Activated T-cell treated with anti-CD3 and anti-CD28 coated beads, Interleukin-2, amount 50 U/mL, for 24 hours (primary cell): ENCODE measurements at places on chromosomes 13 and 19.

GRCh38 chr13:54965881-54966280, 1937.3 kb downstream of the OLFM4 start:
- H3K27ac ChIP-seq = no peak overlapping the region
- no peaks in the 10 kb centered on the region for H3K36me3 ChIP-seq
- no peak overlapping the region for H3K4me3 ChIP-seq

DNA sequence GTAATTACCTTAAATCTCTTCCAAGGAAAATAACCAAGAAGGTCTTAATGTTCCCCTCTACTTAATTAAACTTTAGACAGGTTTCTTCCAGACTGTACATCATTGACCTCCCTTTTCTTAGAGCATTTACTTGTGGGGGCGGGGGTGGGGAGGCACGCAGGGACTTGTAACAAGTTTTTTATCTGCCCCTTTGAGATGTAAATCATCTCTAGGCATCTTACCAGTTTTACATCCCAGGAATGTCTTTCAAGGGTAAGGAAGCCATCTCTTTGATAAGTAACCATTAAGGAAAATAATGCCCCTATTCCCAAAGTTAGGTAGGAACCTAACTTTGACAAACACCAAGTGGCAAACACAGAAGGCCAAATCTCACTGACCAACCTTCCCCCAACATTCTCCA, 528.6 kb downstream of the SUCLA2 start:
- no peaks in the 10 kb centered on the region for H3K4me1 ChIP-seq
- no peak overlapping the region for H3K27ac ChIP-seq
- H3K4me3 ChIP-seq = no peak overlapping the region
- no peaks in the 10 kb centered on the region for H3K36me3 ChIP-seq
- DNase-seq = no peak
- H3K27me3 ChIP-seq = no peaks in the 10 kb centered on the region

GRCh38 chr13:51818781-51819511, 15.0 kb upstream of the DHRS12 start:
- DNase-seq = peak; percentile 77
- no peaks in the 10 kb centered on the region for H3K36me3 ChIP-seq
- H3K4me1 ChIP-seq = peaks cover 97% of the 10 kb centered on the region
- peak overlapping the region; percentile 96 for H3K27ac ChIP-seq
- H3K4me3 ChIP-seq = peak overlapping the region; percentile 53

- peaks cover 85% of the 10 kb centered on the region for H3K36me3 ChIP-seq
- DNase-seq = no peak
Observed at GRCh38 chr19:57786906-57787305, 17.4 kb downstream of the ZNF586 start.

DNA sequence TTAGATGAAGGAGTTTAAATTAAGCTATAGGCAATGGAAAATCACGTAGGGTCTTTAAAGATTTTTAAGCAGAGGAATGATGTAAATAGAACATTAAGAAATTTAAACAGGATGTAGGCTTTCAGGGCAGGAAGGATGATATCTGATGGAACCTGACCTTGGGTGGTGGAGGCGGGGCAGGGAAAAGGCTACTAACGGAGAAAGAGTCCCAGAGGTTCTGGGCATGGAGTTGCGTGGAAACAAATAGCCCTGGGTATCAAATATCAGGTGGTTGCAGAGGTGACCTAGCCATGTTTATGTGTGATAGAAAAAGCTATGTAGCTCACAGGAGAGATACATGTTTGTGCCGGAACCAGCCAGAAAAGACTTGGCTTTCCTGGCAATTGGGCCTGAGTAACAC, 7.8 kb upstream of the CDK8 start:
- no peak overlapping the region for H3K27ac ChIP-seq
- no peak for DNase-seq
- H3K4me3 ChIP-seq = no peak overlapping the region
- no peaks in the 10 kb centered on the region for H3K4me1 ChIP-seq
- H3K27me3 ChIP-seq = peaks cover 9% of the 10 kb centered on the region
- no peaks in the 10 kb centered on the region for H3K36me3 ChIP-seq

GRCh38 chr13:69459346-69459745, 648.3 kb upstream of the ATXN8OS start:
- no peak overlapping the region for H3K4me3 ChIP-seq
- no peaks in the 10 kb centered on the region for H3K27me3 ChIP-seq
- no peak overlapping the region for H3K27ac ChIP-seq
- H3K36me3 ChIP-seq = no peaks in the 10 kb centered on the region
- no peaks in the 10 kb centered on the region for H3K4me1 ChIP-seq
- no peak for DNase-seq

- DNase-seq = peak; percentile 72
- peaks cover 3% of the 10 kb centered on the region for H3K4me1 ChIP-seq
- no peaks in the 10 kb centered on the region for H3K36me3 ChIP-seq
- no peak overlapping the region for H3K4me3 ChIP-seq
- H3K27me3 ChIP-seq = peaks cover 50% of the 10 kb centered on the region
- H3K27ac ChIP-seq = no peak overlapping the region
Observed at GRCh38 chr19:41792513-41793413, 3.6 kb upstream of the CEACAM3 start.

DNA sequence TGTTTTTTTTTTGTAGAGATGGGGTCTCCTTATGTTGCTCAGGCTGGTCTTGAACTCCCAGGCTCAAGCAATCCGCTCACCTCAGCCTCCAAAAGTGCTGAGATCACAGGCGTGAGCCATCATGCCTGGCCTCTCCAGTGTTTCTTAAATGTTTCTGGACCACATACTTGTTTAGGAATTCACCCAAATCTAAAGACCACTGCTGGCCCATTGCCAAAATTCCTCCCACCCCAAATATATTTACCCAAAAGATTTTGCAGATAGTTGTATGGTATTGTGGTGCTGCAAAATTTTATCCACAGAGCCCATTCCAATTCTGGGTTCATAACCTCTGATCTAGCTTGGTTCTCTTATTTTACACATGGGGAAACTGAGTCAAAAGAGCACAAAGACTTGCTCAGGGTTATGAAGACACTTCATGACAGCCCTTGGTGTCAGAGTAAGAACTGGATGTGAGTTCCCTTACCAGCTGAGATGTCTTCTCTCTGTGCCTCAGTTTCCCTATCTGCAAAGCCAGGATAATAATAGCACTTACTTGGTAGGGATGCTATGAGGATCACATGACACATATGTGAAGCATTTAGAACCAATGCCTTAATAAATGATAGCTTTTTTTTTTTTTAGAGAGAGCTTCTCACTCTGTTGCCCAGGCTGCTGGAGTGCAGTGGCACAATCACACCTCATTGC, 10.9 kb downstream of the NFILZ start:
- peaks cover 25% of the 10 kb centered on the region for H3K27me3 ChIP-seq
- no peaks in the 10 kb centered on the region for H3K36me3 ChIP-seq
- H3K27ac ChIP-seq = no peak overlapping the region
- DNase-seq = no peak

DNA sequence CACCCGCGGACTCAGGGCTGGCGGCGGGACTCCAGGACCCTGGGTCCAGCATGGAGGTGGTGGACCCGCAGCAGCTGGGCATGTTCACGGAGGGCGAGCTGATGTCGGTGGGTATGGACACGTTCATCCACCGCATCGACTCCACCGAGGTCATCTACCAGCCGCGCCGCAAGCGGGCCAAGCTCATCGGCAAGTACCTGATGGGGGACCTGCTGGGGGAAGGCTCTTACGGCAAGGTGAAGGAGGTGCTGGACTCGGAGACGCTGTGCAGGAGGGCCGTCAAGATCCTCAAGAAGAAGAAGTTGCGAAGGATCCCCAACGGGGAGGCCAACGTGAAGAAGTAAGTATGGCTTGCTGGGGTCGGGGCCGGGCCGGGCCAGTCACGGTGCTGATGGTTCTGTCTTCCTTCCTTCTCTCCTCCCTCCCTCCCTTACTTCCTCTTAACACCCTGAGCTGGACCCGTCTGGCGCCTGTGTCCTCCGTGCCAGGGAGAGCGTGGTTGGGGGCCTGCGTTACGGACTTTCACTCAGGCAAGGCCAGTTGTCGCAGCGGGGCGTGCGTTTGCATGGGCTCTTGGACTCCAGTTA, 1.4 kb downstream of the STK11 start:
- H3K4me1 ChIP-seq = peaks cover 41% of the 10 kb centered on the region
- peaks cover 43% of the 10 kb centered on the region for H3K36me3 ChIP-seq
- H3K4me3 ChIP-seq = peak overlapping the region; percentile 94
- no peak for DNase-seq
- H3K27ac ChIP-seq = peak overlapping the region; percentile 91
